ENCODE measurements at places on chromosomes 16 and 17.
A peak's percentile ranks its signal among the peaks of the same experiment; 100 is the strongest.

- DNase-seq: no peak
These were observed 7.9 kb downstream of the SLC5A10 start for GRCh38 chr17:18959845-18960240.

GRCh38 chr16:86087011-86087895, 188.3 kb downstream of the IRF8 start:
- DNase-seq: no peak

DNA sequence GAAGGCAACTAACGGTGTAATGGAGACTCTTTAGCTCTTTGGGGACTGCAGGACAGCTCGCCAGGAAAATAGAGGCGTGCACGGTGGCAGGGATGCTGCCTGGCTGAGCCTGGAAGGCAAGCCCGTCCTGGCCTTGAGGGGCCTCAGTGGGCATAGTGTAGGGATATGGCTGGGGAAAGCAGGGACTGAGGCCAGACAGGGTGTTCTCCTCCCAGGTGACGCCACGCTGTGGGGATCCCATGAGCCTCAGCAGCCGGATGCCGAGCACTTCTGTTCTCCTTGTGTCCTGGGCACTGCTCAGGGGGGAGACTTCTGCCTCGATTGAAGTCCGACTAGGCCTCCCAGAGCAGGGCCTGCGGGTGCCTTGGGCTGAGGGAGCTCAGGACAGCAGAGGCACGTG, 89.2 kb downstream of the NPIPB11 start:
- DNase-seq: no peak

DNA sequence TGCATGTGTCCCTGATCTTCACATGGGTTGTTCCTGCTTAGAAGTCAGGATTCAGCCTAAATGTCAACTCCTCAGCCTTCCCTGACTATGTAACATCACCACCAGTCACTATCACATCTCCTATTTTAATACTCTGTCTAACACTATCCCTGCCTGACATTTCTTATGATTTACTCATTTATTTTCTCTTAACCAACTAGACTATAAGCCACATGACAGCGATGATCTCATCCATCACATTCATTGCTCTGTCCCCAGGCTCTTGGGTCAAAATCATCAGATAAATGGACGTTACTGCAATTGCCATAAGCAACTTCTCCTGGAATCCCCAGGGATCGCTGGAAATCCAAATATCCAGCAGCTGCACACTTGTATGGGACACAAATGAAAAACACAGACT, 15.7 kb downstream of the CDRT4 start:
- DNase-seq: no peak

GRCh38 chr17:64507413-64507782, 621 bp downstream of the CEP95 start:
- DNase-seq: no peak

GRCh38 chr16:28210979-28211588, 681 bp downstream of the XPO6 start:
- DNase-seq: peak; percentile 39

DNA sequence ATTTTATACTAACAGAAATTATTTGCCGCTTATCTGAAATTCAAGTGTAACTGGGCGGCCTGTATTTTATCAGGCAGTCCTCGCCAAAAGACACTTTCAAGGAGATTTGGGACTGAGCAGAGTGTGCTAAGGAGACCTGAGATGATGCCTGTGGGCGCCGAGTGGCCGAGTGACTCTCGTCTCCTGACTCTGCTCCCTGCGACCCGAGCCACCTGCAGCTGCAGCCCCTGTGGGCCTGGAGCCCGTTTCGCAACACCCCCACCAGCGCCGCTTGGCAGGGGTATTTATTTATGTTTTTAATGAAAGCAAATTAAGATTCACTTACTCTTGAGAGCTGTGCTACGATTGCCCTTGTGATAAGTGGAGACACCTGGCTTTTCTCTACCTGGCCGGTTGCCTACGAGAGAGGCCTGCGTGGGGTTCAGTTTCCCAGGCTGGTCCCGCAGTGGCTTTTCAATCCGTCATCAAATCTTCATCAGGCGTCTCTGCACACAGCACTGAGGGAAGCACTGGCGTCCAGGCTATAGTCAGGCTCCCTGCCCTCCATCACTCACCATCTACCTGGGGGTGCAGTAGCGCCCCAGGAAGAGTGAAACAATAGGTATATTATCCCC, 124.0 kb downstream of the SEC14L1 start:
- no peak for DNase-seq

DNA sequence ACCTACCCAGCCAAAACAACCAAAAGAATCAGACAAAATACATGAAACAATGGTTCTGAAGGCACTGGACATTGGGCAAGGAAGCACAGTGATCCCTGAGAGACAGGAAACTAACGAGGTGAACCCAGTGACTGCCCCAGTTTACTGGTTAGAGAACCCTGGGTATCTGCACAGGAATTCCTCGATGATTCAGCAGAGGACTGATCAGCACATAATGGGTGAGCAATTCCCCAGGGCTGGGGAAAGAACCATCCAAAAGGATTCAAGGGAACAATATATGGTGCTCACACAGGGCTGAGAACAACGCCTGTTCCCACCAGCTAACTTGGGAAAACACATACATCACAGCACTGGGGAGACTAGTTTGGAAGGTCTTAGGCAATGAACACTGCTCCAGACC, 167.2 kb downstream of the PARN start:
- DNase-seq: no peak

GRCh38 chr16:22614271-22614947, 103.7 kb downstream of the NPIPB5 start:
- DNase-seq: no peak

DNA sequence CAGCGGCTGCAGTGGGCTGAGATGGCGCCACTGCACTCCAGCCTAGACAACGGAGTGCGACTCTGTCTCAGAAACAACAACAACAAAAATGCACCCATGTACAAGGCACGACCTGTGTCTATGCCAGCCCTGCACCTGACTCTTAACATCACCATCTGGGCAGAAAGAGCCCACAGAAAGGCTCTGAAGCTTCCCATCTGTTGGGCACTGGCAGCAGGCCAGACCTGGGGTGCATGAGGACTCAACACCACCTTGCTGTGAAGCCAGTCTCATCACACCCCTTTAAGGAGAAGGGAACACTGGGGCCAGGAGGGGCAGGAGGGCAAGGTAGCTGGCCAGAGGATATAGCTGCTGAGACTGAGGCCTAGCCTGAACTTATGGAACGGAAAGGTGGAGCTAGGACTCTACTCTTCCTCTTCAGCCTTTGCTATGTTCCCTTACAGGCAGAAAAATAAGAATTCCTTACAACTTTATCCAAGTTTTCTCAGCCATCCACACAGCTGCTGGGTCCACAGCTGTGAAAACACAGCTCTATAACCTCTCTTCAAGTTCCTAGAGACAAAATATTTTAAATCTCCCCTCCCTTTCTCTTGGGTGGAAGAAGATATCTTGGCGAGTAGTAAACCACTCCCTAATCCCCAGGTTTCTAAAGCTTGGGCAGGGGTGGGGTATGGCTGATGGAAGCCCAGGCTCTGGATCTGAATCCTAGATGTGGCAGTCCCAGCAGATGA, 2.8 kb downstream of the ELOB start:
- DNase-seq: no peak

DNA sequence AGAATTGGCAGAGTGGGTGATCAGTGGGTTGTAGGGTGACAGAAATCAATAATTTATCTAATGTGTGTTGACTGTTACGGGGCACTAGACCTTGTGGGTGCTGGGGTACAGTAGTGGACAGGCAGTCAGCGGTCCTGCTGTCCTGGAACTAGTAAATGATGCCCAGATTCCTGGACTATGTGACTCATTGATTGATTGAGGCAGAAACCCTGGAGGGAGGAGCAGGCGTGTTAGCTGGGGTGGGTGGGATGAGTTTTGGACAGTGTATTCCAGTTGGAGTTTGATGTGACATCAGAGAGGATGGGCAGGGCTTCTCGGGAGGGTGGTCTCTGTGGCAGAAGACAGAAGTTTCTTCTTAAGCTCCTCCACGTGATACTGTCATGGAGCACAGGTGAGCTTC, 24.4 kb downstream of the PRMT7 start:
- DNase-seq: no peak

DNA sequence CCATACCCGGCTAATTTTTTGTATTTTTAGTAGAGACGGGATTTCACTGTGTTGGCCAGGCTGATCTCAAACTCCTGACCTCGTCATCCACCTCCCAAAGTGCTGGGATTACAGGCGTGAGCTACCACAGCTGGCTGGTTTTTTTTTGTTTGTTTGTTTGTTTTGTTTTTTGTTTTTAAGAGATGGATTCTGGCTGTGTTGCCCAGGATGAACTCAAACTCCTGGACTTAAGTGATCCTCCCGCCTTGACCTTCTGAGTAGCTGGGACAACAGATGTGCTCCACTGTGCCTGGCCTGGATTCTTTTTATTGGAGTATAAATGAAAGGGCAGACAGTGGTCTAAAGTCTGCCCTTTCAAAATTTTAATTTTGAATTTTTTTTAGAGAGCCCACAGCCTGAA, 44.7 kb downstream of the FOXK2 start:
- no peak for DNase-seq

GRCh38 chr17:3524024-3524423, 33.6 kb downstream of the TRPV3 start:
- DNase-seq: no peak

- DNase-seq: no peak
These were observed 5.4 kb downstream of the METTL22 start for GRCh38 chr16:8626946-8627345.

DNA sequence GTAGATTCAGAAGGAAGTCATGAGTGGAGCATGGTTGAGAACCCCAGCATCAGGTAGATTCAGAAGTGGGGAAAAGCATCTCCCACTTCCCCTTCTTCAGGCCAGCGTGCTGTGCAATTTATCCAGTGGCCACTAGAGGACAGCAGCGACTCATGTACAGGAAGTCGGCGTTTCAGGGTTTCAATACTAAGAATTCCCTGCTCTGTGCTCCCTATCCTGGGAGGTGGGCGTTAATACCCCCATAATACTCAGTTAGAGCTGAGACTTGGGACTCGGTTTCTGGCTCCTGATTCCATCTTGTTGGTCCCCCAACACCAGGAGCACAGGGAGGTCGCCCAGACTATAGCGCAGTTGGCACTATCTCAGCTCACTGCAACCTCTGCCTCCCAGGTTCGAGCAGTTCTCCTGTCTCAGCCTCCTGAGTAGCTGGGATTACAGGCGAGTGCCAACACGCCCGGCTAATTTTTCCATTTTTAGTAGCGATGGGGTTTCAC, 75.3 kb upstream of the AMZ2 start:
- peak; percentile 50 for DNase-seq

DNA sequence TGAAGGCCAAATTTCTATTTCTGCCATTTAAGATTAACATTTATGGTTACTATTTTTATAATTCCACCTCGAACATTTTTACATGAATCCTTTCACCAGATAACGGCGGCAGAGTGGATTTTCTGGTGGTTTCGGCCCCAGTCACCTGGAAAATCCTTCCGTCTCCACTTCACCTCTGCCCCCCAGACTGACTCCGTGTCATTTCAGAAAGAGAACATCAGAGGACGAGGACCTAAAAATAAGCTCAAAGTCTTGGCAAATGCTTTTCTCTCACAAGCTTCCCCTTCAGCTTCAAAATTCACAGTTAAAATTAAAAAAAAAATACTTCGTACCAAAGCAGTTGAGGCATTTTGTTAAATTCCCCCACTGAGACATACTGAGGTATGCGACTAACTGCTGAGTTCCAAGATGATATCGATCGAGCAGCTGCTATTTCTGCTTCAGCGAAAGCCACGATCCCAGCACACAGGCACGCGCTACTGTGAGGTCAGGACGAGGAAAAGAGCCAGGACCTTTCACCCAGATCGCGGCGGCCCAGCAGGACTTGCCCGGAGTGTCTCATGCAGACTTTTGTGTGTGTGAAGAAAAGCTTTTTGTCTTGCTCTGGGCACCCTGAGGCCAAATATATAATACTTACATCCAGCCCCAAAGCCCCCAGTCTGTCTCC, 36.8 kb downstream of the ASPA start:
- no peak for DNase-seq

DNA sequence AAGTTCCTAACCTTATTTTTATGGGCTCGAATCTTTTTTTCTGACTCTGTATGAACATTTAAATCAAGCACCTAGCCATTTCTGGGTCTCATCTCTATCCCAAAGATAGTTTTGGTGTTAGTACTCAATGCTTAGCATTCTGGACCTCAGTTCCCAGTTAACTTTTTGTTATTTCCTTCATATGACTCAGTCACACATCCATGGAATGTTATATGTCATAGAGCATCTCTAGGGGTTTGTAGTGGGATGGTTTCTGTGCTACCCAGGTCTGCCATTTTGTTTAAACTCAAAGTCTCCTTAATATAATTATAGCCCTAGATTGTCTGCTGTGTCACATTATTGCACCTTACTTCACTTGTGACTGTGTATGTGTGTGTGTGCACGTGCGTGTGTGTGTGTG, 90.1 kb downstream of the EFCAB13 start:
- no peak for DNase-seq

DNA sequence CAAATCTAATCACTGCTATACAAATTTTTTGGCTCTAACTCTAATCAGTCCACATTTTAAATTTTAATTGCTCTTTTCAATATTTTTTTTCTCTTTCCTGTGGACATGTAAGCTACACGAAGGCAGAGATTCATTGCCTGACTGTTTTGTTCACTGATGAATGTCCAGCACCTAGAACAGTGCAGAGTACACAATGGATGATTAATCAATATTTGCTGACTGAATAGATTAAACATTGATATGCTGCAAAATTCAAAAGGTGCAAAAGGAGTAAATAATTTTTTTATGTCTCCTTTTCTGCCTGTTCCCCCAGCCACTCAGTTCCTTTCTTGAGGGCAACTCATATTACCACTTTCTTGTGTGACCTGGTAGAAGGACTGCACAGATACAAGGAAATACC, 32.8 kb downstream of the SCNN1B start:
- no peak for DNase-seq

GRCh38 chr16:66926171-66926947, 1.0 kb upstream of the RRAD start:
- DNase-seq: no peak

DNA sequence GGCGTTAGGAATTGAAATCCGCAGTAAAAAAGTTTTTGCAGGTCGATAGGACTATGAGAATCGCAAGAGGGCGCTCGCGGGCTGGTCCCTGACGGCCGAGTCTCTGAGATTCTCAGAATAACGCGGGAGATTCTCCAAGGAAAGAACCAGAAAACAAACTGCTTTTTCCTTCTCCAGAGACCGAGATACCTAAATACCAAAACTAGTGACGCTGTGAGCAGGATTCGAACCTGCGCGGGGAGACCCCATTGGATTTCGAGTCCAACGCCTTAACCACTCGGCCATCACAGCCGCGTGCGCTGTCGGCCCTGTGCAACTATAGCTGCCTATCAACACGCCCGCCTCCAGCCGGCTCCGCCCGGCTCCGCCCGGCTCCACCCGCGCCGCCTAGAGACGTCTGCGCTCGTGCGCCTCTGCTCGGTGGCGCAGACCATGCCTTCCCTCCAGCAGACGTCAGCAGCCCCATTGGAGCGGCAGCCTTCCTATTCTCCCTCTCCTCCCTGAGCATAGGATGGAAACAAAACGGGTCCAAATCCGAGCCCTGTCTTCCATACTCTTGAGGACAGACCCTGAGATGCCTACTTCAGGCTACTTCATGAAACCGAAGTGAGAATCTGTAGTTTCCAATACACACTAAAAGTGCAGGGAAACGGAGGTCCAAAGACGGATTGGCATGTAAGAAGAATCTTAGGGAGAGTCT, 13.4 kb downstream of the PER1 start:
- DNase-seq: peak; percentile 96

GRCh38 chr17:37273409-37274051, 102.3 kb upstream of the C17orf78 start:
- no peak for DNase-seq

- no peak for DNase-seq
These were observed 5.3 kb downstream of the ARHGAP17 start for GRCh38 chr16:25009822-25010221.

GRCh38 chr16:84042879-84043485, 387 bp upstream of the SLC38A8 start:
- DNase-seq: no peak

- DNase-seq: no peak
These were observed 26.9 kb upstream of the SUPT4H1 start for GRCh38 chr17:58378733-58379510.

All from stimulated activated CD4-positive, alpha-beta T cell treated with anti-CD3 and anti-CD28 coated beads, Interleukin-1b, Interleukin-23, amount 100 ng/mL, for 1 hour (primary cell).